ENCODE measurements at places on chromosomes 4 and X. TPM values are rescaled to one million over a fixed set of nuclear protein-coding genes. Genes with fewer than 3 reads are reported as not detected.

PHEX gene
- 0.57 TPM for total RNA-seq

SLC16A2 gene
- total RNA-seq, result 19.8 TPM

- DNase-seq, result no peak
- H3K4me1 ChIP-seq, result no peaks in the 10 kb centered on the region
- no peak overlapping the region for H3K4me3 ChIP-seq
- H3K27me3 ChIP-seq, result no peaks in the 10 kb centered on the region
Observed at GRCh38 chrX:105564501-105564900, 257.8 kb upstream of the NRK start.

GRCh38 chrX:148412006-148412405 is 88.4 kb upstream of the AFF2 start:
- H3K4me1 ChIP-seq, result no peaks in the 10 kb centered on the region
- no peak overlapping the region for H3K27ac ChIP-seq
- H3K36me3 ChIP-seq, result no peaks in the 10 kb centered on the region
- H3K27me3 ChIP-seq, result no peaks in the 10 kb centered on the region
- DNase-seq, result no peak
- H3K4me3 ChIP-seq, result no peak overlapping the region

DNA sequence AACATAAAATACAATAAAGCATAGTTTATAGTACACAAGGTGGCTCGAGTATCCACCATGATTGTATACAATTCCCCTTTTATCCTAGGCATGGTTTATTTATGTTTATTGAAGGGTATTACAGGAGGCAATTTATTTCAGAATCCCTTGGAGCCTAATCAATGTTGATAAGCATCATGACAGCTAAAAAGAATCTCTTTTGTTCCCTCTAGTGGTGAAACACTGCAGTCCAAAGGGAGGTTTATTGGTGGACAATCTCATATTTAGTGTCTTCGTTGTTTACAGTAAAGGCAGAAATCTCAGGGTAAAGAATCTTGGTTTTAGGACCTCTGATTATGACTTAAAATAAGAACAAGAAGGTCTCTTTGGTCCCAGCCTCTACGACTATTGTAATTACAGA is 1712.5 kb downstream of the C4orf33 start:
- no peaks in the 10 kb centered on the region for H3K4me1 ChIP-seq
- H3K27ac ChIP-seq, result no peak overlapping the region
- no peaks in the 10 kb centered on the region for H3K27me3 ChIP-seq

All from neural crest cell (in vitro differentiated cells).